T-helper 1 cell (primary cell): ENCODE measurements at places on chromosomes 11 and 22.

GRCh38 chr11:87926250-87926970 is 248.8 kb downstream of the RAB38 start:
- no peak for DNase-seq

GRCh38 chr11:118240999-118241763 is 11.0 kb downstream of the MPZL3 start:
- peak; percentile 36 for DNase-seq

DNA sequence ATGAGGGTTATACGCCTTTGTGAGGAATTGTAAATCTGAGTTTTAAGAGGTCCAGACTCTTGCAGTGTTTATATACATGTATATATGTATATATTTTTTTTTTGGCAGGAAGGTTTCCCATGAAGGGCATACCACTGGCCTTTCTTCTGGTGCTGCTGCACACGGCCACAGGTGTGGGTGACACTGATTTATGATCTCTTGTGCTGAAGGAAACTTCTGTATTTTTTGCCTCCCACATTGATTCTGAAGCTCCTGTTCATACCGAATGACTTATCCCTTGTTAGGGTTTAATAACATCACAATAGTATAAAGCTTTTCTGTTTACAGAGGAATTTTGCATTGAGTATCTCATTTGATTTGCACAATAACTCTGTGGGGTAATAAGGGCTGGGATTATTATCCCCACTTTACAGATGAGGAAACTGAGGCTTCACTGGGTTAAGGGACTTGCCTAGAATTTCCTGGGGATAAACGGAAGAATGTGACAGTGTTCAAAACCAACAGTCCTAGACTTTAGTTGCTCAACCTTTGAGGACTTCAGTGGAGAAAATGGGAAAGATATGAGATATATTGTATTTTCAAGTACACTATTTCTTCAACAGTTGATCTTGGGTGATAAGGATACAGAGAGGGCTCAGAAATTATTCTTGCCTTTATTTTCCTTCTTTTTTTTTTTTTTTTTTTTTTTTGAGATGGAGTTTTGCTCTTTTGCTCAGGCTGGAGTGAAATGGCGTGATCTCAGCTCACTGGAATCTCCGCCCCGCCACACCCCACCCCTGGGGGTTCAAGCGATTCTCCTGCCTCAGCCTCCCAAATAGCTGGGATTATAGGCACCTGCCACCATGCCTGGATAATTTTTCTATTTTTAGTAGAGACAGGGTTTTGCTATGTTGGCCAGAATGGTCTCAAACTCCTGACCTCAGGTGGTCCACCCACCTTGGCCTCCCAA is 70.1 kb downstream of the MICAL2 start:
- no peak for DNase-seq

DNA sequence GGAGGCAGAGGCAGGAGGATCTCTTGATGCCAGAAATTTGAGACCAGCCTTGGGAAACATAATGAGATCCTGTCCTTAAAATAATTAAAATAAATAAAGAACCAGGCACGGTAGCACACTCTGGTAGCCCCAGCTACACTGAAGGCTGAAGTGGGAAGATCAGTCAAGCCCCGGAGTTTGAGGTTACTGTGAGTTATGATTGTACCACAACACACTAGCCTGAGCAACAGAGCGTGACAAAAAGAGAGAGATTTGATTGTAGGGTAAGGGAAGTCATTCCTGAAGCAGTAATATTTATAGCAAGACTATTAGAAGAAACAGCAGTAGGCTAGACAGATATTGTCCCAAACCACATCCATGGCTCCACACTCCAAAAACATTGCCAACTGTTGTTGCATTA is 1408.4 kb upstream of the TENM4 start:
- no peak for DNase-seq

- DNase-seq: no peak
Observed at GRCh38 chr22:39457198-39457555, 365 bp downstream of the MGAT3 start.

GRCh38 chr11:115996808-115997188 is 492.6 kb upstream of the CADM1 start:
- DNase-seq: no peak

DNA sequence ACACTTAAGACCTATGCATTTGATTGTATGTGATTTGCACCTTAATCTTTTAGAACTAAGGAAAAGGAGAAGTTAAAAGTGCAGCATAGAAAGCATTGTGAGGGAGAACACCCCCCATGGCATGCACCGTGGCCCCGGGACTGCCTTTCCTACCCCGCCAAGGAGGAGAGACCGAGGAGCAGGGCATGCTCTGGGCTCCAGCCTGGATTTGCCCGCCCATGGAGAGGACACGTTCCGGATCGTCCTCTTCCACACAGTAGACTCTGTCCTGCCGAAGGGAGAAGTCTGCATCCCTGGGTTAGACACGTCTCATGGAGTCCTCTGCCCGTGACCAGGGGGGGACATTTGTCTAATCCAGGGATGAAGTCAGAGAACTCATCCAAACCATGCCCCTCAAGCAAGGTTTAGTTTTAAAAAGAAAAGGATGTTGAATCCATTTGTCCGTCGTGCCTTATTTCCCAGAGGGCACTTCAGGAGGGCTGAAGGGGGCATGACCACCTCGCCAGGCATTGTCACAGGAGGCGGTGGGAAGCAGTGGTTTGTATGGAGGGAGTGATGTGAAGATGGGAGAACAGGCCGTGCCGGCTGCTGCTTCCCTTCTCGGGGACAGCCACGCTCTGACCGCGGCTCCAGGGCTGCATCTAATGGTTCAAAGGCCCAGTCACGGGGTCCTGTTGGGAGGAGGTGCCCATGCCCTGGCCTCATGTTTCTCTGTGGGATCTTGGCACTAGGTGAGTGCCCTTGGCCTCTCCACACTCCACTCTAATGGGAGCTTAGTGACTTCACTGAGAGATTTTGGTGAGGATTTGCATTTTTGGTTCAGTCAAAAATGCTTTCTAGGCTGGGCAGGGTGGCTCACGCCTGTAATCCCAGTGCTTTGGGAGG is 66.2 kb upstream of the GAL start:
- no peak for DNase-seq

DNA sequence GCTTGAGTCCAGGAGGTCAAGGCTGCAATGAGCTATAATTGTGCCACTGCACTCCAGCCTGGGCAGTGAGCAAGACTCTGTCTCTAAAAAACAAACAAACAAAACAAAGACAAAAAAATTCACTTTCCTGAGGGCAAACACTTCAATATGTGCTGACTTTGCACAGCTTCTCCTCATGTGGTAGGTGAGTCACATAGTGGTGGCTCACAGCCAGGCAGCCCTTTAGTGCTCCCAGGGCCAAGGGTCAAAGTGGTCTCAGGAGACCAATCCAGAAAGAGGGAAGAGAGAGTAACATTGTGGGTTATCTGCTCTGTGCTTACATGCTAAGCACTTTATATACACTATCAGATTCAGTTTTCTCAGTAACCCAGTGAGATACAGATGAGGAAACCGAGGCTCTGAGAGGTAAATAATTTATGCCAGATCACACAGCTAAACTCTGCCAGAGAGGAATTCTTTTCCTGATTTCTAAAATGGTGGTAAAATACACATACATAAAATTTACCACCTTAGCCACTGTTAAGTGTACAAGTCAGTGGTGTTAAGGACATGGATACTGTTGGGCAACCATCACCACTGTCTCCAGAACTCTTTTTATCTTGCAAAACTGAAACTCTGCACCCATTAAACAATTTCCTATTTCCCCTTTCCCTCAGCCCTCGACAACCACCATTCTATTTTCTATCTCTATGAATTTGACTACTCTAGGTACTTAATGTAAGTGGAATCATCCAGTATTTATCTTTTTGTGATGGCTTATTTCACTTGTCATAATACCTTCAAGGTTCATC is 231.7 kb upstream of the NARS2 start:
- no peak for DNase-seq

- DNase-seq: no peak
Observed at GRCh38 chr11:71155846-71156245, 96.5 kb downstream of the SHANK2 start.

GRCh38 chr22:47019012-47019790 is 256.8 kb downstream of the TBC1D22A start:
- no peak for DNase-seq
